ENCODE measurements at places on chromosomes 1 and 21.
A peak's percentile ranks its signal among the peaks of the same experiment; 100 is the strongest.

DNA sequence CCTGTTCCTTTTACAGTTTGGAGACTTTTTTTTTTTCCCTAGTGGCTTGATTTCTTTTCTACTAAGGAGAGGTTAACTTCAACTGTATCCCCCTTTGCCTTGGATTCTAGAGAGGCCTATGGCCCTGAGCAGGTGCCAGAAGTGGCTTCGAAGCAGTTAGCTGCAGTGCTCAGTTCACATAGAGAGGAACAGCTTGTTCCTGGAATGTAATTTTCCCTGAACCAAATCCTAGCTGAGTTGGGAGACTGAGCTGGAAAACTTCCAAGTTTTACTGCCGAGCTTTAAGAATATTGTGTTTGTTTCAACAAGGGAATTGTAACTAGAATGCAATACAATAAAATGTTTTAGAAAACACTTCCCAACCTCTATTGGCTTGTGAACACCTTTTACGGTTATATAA is 17.5 kb downstream of the RD3 start:
- no peak for DNase-seq

- DNase-seq: no peak
These were observed 17.1 kb upstream of the KIF1B start for GRCh38 chr1:10193288-10193687.

- no peak for DNase-seq
These were observed 52.2 kb downstream of the ACP6 start for GRCh38 chr1:147618077-147618569.

- no peak for DNase-seq
These were observed 12.2 kb downstream of the SMAP2 start for GRCh38 chr1:40385437-40386358.

DNA sequence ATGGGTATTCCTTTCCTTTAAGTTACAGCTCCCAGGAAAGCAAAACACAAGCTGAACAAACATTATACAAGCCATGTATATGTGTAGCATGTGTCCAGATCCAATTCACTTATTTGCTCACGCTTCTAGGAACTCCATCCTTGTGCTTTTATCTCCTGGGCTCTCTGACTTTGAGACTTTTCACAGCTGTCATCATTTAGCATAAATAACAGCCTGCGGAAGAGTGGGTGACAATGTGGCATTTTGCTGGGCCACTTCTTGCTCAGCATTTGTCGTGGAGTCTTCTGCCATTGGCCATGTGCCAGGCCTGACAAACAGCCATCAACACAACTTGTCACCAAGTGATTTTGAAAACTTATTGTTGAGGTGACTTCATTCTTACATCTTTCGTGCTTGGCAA is 164.3 kb downstream of the KIF26B start:
- DNase-seq: no peak

- no peak for DNase-seq
These were observed 33.0 kb upstream of the IL20 start for GRCh38 chr1:206832352-206832880.

GRCh38 chr1:96510911-96511310 is 210.7 kb upstream of the PTBP2 start:
- DNase-seq: no peak

DNA sequence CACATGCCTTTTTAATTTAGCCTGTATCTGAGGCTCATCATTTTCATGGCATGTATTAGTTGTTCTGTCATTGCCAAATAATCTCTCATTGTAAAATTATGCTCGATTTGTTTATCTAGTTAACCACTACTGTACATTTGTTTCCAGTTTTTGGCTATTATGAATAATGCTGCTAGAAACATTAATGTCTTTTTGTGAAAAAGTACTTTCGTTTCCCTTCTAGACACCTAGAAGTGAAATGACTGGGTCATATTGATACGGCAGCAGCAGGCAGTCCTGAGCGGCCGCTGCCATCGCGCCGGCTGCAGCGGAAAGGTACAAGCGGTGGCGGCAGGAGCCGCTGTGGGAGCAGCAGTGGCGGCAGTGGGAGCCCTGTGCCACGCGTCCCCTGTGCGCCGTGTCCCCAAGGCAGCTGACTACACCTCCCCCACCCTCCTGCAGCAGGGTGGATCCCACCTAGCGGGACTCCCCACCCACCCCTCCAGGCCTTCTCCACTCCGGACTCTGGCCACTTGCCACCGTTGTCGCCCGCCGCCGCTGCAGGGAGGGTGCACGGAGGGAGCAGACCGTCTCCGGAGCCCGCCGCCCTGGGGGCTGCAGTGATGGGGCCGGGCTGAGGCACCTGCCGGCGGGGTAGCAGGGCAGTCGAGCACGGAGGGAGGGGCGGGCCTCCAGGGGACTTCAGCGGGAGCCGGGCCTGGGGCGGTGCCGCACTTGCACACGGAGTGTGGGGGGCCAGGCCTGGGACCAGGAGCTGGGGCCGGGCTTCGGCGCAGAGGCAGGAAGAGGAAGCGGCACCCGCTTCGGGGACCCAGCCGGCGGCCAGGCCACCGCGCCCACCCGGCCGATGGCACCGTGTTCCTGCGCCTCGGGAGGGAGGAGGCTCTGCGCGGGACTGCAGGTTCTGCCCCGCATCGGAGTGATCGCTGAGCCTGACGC is 66.8 kb upstream of the RGS7 start:
- DNase-seq: peak; percentile 73

- DNase-seq: peak; percentile 78
These were observed 5.1 kb downstream of the HSPB7 start for GRCh38 chr1:16012590-16013219.

- DNase-seq: no peak
These were observed 6.4 kb downstream of the MT1HL1 start for GRCh38 chr1:236997882-236998281.

DNA sequence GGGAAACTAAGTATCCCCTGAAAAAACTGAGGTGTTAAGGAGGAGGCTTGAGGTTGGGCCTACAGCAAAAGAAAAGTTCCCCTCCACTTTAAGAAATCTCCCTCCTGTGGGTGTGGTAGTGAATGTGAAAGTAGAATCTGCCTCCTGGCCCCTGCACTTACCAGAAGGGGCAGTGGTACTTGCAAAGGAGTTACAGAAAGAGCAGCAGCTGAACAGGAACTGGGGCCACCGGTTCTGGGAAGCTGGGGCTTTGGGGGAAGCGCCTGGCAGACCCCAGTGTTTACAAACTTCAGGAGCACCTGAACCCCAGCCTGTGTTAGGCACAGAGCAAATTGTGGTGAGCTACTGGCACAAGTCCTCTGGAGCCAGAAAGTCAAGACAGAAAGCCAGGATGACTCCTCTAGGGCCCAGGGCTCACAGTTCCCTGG is 250.2 kb upstream of the FGGY start:
- no peak for DNase-seq

GRCh38 chr1:59707178-59707791 is 107.5 kb upstream of the HOOK1 start:
- peak; percentile 96 for DNase-seq

DNA sequence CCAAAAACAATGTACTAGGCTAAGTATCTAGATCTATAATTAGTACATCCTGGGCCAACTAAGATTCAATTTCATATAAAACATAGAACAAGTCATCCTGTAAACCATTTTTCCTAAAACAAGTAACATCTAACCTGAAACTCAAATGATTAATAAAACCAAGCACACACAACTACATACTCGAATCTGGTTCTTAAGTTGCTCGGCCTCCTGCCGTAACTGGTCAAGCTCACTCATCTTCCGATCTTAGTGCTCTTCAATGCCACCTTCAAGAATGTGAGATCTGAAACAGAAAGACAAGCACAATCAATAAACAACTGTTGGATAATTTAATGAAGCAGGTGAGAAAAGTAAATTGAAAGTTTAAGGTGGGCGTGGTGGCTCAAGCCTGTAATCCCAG is 46.9 kb upstream of the NADK start:
- no peak for DNase-seq

DNA sequence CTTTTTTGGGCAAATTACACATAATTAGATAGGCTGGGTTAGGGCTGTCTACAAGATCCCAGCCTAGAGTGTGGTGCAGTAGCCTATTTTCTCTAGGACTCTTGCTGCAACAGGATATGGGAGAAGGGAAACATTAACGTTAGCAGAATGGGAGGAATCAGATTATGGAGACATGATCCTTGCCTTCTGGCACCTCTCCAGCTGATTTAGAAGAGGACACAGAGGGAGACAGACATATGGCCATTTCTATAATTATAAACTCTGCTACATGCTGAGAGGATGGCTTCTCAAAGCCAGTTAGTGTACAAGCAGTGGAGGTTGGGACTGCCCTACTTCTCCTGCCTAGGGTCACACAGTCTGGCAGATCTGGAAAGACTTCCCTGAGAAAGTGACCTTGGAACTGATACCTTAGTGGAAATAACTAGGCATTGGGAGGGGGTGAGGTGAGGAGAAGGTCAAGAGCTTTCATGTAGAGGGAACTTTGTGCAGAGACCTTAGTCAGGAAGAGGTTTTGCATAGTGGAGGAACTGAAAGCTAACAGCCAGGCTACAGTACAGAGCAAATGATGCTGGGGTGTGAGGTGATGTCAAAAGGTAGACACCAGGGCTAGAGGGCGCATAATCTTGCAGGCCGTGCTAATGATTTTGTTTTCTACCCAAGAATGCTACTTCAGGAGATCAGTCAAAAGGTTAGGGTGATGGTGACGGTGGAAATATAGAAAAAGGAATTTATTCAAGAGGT is 1.2 kb upstream of the CD1D start:
- no peak for DNase-seq

DNA sequence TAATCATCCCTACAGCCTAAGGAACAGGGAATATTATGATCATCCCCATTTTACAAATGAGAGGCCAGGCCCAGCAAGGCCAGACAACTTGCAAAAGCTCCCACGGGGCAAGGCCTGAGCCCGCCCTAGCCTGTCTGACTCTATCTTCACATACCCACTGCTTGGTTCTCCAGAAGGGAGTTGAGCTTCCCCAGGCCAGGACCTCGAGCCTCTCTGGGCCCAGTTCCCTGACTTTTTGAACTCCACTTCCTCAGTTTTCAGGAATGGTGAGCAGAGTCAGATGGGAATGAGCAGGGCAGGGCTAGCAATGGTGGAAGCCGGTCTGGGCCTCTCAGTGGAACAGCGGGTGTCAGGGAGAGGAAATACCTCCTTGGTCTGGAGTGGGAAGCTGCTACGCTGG is 39.3 kb downstream of the CACNA1S start:
- no peak for DNase-seq

- no peak for DNase-seq
These were observed 281.1 kb upstream of the DUSP10 start for GRCh38 chr1:222023025-222023424.

DNA sequence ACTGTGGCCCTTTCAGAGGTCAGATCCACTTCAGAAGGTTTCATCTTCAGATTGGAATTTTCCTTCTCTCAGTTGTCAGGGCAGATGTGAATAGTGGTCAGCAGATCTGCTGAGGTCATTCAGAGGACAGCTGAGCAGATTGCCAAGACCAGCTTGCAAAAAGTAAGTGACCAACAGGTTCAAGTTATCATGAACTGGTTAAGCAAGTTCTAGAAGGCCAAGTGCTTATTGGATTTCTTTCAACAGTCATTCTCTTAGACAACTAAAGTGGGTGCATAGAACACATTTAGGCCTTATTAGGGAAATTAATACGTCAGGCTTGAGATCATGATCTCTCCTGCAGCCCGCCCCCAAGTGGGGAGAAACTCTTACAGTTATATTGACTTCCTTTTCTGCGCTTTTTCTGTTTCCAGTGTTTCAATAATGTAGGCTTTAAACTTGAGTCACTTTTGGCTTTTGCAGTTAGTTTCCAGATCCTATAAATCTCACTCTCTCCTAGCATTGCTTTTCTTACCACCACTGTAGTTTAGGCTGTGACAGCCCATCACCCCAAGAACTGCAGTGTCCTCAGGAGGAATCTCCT is 96.4 kb downstream of the C1orf21 start:
- DNase-seq: no peak

GRCh38 chr1:35988237-35988636 is 57.3 kb downstream of the AGO3 start:
- DNase-seq: no peak

DNA sequence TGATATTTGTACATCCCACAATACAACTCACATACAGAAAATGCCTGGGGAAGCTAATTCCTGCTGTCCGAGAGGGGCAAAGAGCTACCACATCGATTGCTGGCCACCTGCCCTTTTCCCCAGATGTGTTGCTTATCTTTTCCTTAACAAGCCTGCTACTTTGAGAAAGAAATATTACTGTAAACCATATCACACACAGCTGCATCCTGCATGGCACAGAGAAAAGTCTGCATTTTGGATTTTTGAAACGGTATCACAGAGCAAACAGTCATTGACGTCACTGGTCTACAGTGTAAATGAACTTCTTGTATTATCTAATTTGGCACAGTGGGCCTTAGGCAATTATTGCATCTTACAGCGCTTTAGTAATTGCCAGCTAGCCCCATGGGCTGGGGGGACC is 164.7 kb downstream of the CLIC6 start:
- no peak for DNase-seq

DNA sequence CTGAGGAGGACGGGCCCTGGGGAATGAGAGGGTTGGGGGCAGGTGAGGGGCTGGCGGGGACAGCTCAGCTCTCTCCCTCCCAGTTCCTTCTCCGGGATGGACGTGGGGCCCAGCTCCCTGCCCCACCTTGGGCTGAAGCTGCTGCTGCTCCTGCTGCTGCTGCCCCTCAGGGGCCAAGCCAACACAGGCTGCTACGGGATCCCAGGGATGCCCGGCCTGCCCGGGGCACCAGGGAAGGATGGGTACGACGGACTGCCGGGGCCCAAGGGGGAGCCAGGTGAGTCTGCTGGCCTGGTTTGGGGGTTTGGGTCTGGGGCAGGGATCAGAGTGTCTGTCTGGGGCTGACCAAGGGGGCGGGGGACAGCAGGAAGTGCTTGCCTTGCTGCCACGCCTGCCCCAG is 495 bp downstream of the C1QC start:
- DNase-seq: no peak

GRCh38 chr1:246483569-246483933 is 23.5 kb downstream of the SMYD3 start:
- DNase-seq: peak; percentile 42

DNA sequence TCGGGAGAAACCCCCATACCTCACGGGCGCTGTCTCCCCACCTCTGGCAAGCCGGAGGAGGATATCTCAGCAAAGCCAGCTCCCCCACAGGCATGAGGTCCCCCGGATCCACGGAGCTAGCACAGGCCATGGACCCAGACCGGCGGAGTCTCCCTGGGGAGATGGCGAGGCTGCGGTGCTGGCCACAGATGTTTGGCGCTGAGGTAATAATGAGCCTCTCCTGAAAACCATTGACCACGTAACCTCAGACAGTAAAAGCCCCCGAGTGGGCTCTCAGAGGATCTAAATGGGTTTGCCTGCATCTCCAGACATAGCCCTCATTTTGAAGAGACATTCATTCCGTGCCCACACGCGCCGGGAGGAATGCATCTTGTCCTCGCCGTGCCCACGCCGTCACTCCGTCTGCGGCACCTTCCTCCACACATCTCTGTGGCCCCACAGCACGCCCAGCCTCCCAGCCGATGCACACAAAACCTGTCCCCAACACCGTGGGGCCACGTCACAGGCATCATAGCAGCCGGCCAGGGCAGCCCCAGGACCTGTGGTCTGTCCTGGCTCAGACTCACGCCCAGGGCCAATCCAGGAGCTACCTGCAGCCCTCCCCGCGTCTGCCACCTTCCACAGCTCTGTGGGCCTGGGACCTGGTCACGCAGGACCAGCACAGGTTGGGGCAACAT is 150.9 kb downstream of the PRDM16 start:
- no peak for DNase-seq

All from fibroblast of skin of scalp (primary cell).